ENCODE measurements at places on chromosomes 11 and 22. TPM values are rescaled to one million over a fixed set of nuclear protein-coding genes. Genes with fewer than 3 reads are reported as not detected.

Gene LTBP3
- polyA plus RNA-seq: 93.7 TPM

Gene ZNF408
- polyA plus RNA-seq: 7.5 TPM

Gene PDGFD
- polyA plus RNA-seq: 22.6 TPM

Gene LINC01488
- 0.09 TPM for polyA plus RNA-seq

Gene SLC22A12
- 11.3 TPM for polyA plus RNA-seq

Gene CRY2
- 32.8 TPM for polyA plus RNA-seq

Gene CD3G
- 0.07 TPM for polyA plus RNA-seq

Gene MFNG
- polyA plus RNA-seq: 10.4 TPM

Gene THY1
- 75.2 TPM for polyA plus RNA-seq

Gene SHANK3
- polyA plus RNA-seq: 24.6 TPM

Gene CCDC81
- polyA plus RNA-seq: 1.1 TPM

Gene ACTN3
- 0.56 TPM for polyA plus RNA-seq

Gene FDXACB1
- polyA plus RNA-seq: 5.5 TPM

Gene MYO7A
- 6.1 TPM for polyA plus RNA-seq

Gene GRIK4
- 1.2 TPM for polyA plus RNA-seq

Gene RFPL1
- 1.1 TPM for polyA plus RNA-seq

Gene ZNF143
- 28.1 TPM for polyA plus RNA-seq

Gene MMP13
- polyA plus RNA-seq: not detected

All from renal cortex interstitium (tissue), 15 donors.